ENCODE measurements at places on chromosomes 3 and 15. TPM values are rescaled to one million over a fixed set of nuclear protein-coding genes. Genes with fewer than 3 reads are reported as not detected.

- no peak for DNase-seq
These were observed 486 bp downstream of the CDIN1 start for GRCh38 chr15:36579792-36580431.

DNA sequence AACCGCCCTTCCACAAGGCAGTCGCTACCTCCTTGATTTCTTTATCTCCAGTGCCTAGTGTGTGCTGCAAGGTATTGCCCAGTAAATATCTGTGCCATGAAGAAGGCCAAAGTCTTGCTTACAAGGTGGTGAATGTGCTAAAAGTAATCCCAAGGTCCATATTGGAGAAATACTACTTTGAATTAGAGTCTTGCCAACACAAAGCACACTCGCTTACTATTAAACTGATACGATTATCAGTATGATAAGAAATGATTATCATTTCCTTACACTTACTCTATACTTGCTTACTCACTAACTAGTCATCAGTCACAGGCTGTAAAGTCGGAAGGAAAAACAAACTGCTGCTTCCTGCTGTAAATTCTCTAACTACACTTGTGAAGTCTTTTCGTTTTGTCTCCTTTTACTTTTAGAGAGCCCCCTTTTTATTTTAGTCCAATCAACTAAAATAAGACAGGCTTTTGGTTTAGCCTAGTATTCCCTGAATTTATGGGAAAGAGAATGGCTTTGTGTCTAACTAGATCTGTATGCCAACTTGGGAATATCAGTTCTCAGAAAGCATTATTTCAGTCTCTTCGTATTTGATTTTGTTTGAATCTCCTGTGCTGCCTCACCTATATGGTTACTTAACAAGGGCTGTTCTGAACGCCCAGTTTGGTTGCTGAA, 107.1 kb upstream of the TSC22D2 start:
- no peak for DNase-seq

GRCh38 chr3:14907043-14907966, 40.1 kb upstream of the NR2C2 start:
- DNase-seq, result no peak

- no peak for DNase-seq
These were observed 86.3 kb downstream of the RSL24D1 start for GRCh38 chr15:55110446-55110845.

DNA sequence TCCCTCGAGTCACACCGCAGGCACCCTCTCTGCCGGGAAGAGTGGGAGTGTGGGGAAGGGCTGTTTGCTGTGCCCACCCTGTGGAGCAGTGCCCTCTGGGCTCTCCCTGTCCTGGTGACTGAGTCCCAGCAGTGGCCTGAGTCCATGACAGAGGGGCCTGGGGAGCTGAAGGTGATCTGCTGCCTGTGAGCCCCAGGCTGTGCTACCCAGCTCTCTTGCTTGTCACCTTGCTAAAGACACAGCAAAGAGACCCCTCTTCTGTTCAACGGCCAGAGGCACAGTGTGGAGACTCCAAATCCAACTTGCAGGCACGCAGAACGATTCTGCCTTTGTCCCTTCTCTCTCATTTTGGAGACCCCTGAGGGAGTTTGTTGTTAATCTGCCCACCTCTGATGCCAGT, 232.6 kb downstream of the OPA1 start:
- no peak for DNase-seq

DNA sequence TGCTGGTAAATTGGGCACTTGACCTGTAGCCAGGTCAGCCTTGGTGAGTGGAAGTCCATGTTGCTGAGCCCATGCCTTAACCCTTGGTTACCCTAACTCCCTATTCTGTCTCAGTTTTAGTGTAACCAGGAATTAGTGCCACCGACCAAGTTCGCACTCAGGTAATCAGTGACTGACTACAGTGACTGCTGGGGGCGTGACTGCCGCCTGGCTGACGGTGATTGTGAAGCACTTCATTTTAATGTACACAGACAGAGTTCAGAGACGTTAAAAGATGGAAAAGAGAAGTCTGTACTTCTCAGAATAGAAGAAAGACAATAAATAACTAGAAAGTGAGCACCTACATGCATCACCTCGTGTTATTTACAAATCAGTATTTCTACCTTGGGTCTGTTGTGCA, 17.3 kb downstream of the CFAP161 start:
- no peak for DNase-seq

DYNC1LI1 gene
- 53.3 TPM for total RNA-seq

RHOV gene
- 0.49 TPM for total RNA-seq

HEXA gene
- 50.7 TPM for total RNA-seq

GXYLT2 gene
- total RNA-seq, result not detected
